ENCODE measurements at places on chromosomes 12 and 14. TPM values are rescaled to one million over a fixed set of nuclear protein-coding genes. Genes with fewer than 3 reads are reported as not detected.
A peak's percentile ranks its signal among the peaks of the same experiment; 100 is the strongest.

NGB gene
- not detected for polyA plus RNA-seq

AQP2 gene
- not detected for polyA plus RNA-seq

BRF1 gene
- polyA plus RNA-seq, result 16.2 TPM

- H3K27me3 ChIP-seq, result no peaks in the 10 kb centered on the region
- H3K4me3 ChIP-seq, result no peak overlapping the region
- peaks cover 14% of the 10 kb centered on the region for H3K4me1 ChIP-seq
- H3K36me3 ChIP-seq, result peaks cover 12% of the 10 kb centered on the region
Measured at GRCh38 chr14:22900081-22900799, 17.2 kb downstream of the REM2 start.

DNA sequence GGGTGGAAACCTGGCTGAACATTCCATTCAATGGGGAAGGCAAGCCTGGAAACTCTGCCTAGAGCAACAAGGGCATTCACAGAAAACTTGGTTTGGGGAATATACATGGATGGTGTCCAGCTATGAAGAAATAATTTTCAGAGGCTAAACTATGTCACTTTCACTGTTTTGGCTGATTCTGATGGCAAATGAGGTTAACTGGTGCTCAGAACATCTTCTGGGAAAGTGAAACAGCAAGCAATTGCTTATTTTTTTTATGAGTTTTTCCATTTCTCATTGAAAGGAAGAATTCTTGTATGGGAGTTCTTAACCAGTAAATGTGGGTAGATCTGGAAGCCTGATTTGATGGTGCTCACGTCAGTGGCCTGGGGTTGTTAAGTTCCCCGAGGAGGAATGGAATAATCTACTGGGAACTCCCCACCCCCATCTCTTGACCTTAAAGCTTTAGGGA is 132.8 kb upstream of the BTG1 start:
- H3K4me1 ChIP-seq, result peaks cover 12% of the 10 kb centered on the region
- H3K4me3 ChIP-seq, result no peak overlapping the region
- no peaks in the 10 kb centered on the region for H3K36me3 ChIP-seq
- peak overlapping the region; percentile 52 for H3K27ac ChIP-seq

- H3K27ac ChIP-seq, result peak overlapping the region; percentile 88
- H3K4me3 ChIP-seq, result peak overlapping the region; percentile 64
- peaks cover 17% of the 10 kb centered on the region for H3K4me1 ChIP-seq
- no peaks in the 10 kb centered on the region for H3K27me3 ChIP-seq
Measured at GRCh38 chr12:12786351-12786705, 869 bp downstream of the APOLD1 start.

GRCh38 chr12:20495997-20496396 is 127.7 kb downstream of the PDE3A start:
- no peak overlapping the region for H3K4me3 ChIP-seq
- H3K36me3 ChIP-seq, result no peaks in the 10 kb centered on the region
- no peak for DNase-seq
- H3K27ac ChIP-seq, result no peak overlapping the region
- H3K4me1 ChIP-seq, result no peaks in the 10 kb centered on the region

DNA sequence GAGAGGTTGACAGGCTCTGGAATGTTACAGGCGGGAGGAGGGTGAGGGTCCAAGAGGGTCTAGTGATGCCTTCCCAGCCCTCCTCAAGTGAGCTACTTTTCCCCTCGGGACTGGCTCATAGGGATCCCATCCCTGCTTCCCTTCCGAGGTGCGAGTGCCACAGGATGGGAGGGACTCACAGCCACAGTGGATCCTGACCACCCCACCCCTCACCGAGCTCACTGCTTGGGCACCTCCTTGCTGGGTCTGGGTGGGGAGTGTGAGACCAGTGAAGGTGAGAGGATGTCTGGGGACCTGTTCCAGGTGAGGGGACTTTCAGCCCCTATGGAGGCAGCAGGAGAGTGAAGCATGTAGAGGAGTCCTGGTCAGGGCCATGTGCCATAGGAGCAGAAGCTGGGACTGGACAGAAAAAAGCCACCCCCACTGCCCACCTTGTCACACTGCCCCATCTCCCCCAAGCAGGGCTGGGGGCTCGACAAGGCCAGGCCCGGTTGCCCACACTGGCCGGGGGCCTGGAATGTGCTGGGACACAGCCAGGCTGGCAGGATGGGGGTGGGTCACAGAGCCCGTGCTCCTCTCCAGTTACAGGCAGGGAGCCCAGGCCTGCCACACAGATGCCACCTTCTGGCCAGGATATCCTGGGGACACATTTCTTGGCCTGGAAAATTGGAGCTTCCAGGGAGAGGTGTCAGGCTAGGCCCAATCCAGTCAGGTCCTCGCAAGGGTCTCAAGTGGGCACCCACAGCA is 1.7 kb upstream of the TNS2 start:
- H3K27ac ChIP-seq, result peak overlapping the region; percentile 89
- DNase-seq, result peak; percentile 82
- H3K36me3 ChIP-seq, result no peaks in the 10 kb centered on the region

- no peak for DNase-seq
- peaks cover 48% of the 10 kb centered on the region for H3K36me3 ChIP-seq
- H3K27me3 ChIP-seq, result no peaks in the 10 kb centered on the region
- peak overlapping the region; percentile 92 for H3K27ac ChIP-seq
Measured at GRCh38 chr14:22563987-22564386, 25.0 kb downstream of the DAD1 start.

- H3K27ac ChIP-seq, result no peak overlapping the region
- no peak for DNase-seq
Measured at GRCh38 chr12:69655616-69656340, 43.3 kb downstream of the BEST3 start.

Measured in spleen (tissue), 13 donors.